ENCODE measurements at places on chromosomes 5 and 9.
A peak's percentile ranks its signal among the peaks of the same experiment; 100 is the strongest.

- DNase-seq, result no peak
Observed at GRCh38 chr9:78357165-78357873, 60.4 kb downstream of the PSAT1 start.

DNA sequence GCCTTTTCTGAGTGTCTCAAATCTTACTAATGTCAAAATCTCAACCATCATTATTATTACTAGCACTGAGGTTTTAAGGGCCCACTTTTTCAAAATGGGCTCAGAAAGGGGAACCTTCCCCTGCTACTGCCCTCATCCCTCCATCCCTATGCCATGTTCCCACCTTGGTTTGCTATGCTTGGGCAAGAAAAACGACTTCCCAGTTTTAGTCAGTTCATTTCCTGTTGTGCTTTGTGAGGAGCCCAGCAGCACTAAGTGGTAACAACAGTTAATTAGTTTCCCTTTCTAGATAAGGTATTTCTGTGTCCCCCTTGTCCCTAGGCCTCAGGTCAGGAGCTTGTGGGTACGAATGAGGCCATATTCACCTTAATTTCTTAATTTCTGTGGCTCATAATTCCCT lies 595.2 kb downstream of the RAB3C start:
- DNase-seq, result no peak

DNA sequence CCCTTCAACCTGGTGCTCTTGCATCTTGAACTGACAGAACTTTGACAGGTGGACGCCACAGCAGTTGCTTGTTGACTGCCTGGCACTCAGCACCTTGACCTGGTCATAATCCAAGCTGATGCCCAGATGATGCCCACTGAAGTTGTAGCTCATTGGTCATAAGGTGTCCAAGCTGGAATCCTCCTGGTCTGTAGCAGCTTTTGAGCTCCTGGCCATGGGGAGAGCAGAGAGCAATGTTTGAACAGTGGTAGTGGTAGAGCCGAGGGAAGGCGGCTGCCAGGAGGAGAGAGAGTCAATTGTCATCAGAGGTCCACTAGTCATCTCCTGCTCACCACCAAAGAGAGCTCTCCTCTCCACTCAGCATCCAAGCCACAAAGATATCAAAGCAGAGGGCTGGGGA lies 23.3 kb downstream of the CSF2 start:
- DNase-seq, result no peak

GRCh38 chr5:22837803-22838202 lies 15.3 kb downstream of the CDH12 start:
- DNase-seq, result no peak

GRCh38 chr5:20655211-20655610 lies 667.2 kb upstream of the CDH18 start:
- no peak for DNase-seq

DNA sequence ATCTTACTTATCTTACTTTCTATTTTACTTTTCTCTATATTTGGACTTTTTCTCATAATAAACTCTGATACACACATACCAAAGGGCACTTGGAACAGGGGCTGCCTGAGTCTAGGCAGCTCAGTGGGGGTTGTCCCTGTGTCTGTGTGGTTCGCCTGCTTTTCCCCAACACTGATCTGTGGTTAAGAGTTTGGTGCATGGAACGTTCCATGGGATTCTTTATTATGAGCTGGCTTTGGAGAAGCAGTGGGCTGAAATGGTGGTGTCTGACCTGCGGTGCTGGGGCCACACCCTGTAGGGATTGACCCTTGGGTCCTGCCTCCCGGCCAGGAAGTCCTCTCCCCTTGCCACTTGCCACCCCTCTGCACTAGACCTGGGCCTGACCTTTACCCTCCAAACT lies 47.4 kb downstream of the ANKRD33B start:
- DNase-seq, result no peak

DNA sequence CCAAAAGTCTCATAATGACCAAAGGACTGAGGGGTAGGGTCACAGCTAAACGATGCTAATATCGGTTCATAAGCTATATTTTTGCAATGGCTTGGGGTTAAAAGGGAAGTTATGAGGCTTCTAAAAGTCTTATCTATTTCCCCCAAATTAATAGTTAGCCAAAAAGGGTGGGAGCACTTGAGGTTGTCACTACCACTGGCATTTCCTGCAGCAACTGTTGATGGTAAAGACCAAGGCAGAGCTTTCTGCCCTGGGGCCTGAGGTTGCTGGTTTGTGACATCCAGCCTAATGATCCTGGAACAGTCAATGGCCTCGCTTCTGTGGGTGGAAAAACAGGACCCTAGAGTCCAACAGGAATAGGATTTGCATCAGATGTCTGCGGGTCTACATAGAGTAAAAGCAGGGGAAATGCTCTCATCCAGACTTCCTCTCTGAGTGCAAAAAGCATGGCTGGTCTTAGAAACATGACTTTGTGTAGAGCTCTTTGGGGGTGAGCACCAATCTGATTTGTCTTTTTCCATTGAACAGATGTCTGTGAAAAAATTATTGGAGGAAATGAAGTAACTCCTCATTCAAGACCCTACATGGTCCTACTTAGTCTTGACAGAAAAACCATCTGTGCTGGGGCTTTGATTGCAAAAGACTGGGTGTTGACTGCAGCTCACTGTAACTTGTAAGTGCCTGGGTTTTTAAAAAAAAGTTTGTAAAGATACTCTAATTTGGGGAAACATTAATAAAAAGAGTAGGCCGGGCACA lies 2.7 kb downstream of the GZMA start:
- no peak for DNase-seq

GRCh38 chr9:133306242-133307204 lies 29.5 kb downstream of the SURF6 start:
- DNase-seq, result no peak

DNA sequence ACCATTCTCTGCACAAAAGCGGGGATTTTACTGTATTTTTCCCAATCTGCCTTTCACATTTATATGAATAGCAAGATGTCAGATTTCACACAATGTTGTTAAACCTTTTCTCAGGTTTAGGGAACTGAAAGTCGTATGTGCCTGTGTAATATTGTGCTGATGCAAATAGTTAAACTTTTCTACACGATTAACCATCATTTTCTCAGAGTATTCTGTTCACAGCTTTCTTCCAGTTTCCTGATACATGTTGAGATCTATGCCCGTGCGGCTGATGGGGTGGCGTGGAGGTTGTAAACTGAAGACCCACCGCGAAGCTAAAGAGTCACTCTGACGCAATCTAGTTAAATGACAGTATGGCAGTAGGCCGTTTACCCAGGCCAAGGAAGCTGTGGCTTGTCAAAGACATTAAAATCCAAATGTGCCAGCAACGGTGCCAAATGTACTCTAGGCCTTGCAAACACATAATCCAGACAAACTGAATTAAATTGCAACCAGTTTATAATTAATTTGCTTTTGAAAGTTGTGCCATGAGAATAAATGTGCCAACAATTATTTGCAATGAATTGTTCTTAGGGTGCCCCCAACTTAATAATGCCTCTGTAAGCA lies 145.7 kb downstream of the EBF1 start:
- peak; percentile 39 for DNase-seq

DNA sequence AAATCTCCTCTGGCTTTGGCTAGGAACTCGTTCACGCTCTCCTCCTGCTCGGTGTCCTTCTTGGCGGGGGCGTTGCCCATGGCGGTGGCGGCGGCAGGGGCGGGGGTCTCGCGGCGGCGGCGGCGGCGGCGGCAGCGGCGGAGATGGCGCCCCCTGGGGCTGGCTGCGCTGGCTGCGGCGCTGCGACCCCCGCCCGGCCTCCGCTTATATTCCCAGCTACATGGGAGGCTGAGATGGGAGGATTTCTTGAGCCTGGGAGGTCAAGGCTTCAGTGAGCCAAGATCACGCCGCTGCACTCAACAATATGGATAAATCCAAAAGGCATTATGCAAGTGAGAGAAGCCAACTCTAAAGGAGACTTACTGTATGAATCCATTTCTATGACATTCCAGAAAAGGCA lies at the start of gene PRKACG:
Gene PRKACG (minus strand): TSS at position 101 of the 400 bp plus-strand sequence. CDS start 21 bp downstream, at position 80.
- no peak for DNase-seq

GRCh38 chr5:174951151-174951780 lies 226.9 kb downstream of the MSX2 start:
- peak; percentile 29 for DNase-seq

DNA sequence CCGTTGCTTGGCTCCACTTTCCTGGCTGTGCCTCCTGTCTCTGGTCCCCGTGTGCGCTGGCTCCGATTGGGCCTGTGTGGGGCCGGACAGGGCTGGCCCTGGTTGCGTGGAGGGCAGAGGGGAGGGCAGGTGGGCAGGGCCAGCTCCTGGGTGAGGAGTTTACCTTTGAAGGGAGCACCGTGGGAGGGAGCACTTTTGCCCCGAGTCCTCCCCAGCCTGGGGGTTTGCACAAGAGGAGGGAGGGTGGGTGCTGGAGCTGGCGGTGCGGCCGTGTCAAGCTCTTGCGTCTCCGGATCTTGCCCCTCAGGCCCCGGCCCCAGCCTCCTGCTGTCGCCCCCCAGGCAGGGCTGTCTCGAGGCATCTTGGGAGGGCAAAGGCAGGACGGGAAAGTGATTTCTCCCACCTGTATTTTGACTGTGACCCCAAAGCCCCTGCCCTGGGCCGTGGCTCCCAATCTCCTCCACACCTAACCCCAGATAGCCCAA lies 48.3 kb upstream of the EXOC3 start:
- no peak for DNase-seq

DNA sequence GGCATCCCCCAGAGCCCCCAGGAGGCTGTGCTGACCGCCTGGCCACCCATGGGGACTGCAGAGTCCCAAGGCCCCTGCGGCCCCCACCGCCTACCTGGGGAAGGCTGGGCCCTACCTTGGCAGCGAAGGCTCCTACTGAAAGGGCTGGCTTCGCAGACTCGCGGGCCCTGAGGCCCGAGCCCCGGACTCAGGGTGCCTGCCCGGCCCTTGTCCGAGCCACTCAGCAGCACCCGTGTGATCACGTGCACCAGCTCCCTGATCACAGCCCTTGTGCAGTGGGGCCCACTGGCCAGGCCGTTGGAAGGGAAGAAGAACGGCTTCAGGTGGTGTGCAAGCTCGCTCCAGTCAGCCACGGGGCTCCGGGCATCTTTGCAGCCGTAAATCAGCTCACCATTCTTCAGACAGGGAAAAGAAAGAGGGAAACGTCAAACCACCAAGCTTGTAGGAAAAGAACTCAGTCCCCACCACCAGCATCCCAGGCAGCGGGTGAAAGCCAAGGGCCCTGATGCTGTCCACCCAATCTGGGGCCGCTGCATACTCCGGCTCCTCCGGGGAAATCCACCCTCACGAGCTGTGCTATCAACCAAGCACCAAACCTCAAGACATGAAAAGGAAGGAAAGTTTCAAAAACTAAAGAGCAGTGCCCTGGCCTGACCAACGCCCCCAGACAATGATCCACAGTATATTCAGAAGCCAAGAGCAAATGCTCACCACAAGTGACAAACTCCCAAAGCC lies 31.9 kb downstream of the IPPK start:
- no peak for DNase-seq

DNA sequence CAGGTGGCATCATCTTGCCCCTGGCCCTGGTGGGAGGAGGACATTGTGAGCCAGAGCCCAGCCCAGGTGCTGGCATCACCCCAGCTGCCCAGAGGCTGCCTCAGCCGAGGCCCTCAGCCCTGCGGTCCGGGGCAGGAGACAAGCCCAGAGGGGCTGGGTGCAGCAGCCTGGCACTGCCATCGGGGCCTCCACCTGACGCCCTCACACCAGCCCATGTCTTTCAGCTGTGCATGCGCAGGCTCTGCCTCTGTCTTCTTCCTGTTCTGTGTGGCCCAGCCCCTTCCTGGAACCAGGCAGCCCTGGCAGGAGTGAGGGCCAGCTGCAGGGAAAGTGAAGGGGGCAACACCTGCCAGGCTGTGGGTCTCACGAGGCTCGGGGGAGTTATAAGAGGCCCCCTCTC lies 4.8 kb upstream of the CEL start:
- no peak for DNase-seq

GRCh38 chr5:141713616-141714309 lies 31.7 kb upstream of the ARAP3 start:
- no peak for DNase-seq

DNA sequence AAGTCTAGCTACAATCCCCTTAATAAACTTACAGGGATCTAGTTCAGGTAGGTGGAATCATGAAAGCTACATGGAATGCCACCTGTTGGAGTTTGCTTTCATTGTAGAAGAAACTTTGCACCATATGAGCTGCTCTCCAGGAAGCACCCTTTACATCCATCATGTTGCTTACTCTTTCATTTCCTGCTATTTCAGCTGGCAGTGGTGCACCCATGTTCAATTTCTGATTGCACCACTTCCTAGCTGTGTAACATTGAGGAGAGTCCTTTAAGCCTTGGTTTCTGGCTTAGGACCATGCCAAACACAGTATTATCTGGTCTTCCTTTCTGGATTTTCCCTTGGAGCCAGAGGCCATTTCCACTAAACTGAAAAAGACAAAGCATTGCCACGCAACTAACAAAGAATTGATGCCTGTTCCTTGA lies 123.3 kb upstream of the SLC12A2 start:
- no peak for DNase-seq

DNA sequence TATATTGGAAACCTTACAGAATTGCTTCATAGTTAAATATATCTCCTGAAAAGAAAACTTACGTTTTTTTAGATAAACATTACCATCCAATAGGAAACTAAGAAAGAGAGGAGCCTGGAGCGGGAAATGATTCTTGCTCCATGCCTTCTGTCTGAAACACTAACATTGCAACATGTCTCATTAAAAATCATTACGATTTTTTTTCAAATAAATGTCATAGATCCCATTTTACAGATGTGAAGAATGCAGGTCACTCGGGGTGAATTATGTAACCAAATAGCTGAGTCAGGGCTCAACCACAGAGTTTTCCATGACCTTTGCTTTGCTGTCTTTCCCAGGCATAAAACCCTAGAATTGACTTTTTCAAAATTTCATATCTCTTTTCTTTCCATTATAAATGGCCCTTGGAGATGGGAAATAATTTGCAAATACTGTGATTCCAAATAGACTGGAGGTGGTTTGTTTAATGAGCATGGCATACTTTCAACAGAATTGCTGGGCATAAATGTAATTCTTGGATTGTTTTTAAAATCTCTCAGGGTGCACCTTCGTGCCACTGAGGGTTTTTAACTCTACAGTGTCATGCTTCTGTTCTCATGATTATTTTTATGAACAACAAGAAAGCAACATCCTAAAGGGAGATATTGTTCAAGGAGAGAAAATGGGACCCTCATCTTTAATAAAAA lies 302.8 kb downstream of the EBF1 start:
- no peak for DNase-seq

GRCh38 chr5:1410156-1411014 lies 34.9 kb downstream of the SLC6A3 start:
- no peak for DNase-seq

Data from inflammatory macrophage treated with lipopolysaccharide for 1 hour (primary cell).